Hematopoietic multipotent progenitor cell (in vitro differentiated cells): ENCODE measurements at places on chromosomes 12 and 14.

GRCh38 chr14:50762001-50762930 is 68.7 kb downstream of the NIN start:
- DNase-seq: no peak

DNA sequence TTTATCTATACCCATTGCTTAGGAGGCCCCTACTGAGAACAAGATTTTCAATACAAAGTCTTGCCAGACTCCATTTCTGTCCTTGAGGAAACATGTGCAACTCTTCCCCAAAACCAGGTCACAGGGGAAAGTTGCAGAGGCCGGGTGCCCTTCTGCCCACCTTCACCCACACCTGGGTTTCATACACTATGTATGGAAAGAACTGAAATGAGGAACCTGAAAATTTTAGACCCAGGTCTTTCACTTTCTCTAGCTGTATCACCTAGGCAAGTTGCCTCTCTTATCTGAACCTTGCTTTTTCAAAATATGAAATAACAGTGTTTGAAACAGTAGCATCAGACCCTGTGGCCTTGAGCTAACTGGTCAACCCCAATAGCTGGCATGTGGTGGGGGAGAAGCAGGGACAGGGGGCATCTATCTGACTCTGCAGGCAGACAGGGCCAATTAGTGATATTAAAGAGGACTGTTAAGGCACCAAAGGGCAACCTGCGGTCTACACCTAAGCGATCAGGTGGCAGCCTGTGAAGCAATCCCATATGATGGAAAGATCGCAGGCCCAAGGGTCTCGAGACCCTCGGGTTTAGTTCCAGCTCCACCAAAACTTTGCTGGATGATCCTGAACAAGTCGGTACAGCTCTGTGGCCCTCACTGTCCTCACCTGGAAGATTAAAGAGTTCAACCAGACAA is 346.5 kb downstream of the BCL11B start:
- DNase-seq: no peak

- no peak for DNase-seq
Observed at GRCh38 chr12:116171549-116171948, 105.9 kb downstream of the MED13L start.

DNA sequence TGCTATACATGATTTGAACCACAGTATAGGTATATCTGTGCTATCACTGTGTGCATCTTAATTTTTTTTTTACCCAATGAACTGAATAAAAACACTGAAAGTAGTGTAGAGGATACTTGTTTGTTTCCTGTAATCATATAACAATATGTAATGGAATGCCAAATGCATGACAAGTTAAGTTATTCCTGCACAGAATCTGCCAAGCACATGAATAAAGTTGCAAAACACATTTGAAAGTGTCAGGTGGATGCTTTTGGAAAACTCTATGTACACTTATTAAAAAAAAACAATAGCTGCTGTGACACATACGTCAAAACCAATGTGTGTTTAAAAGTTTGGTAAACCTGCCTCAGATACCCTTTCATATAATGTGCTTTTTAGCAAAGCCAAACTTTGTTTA is 1638.1 kb upstream of the SEL1L start:
- DNase-seq: no peak

DNA sequence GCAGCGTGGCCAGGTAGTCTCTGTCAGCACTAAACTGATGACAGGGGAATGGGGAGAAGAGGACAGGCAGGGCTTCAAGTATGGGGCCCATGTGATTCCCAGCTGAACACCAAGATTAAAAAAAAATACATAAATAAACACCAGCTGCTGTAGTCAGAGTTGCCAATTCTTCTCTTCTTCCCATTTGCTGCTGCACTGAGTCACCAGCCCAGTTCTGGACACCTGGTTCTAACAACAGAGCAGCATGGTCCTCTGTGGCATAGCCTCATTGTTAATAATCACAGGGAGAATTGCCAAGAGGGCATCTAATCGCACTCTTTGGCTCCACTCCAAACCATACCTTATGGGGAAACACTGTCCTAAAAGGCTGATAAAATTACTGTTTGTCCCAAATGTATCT is 15.1 kb downstream of the PPM1H start:
- no peak for DNase-seq

DNA sequence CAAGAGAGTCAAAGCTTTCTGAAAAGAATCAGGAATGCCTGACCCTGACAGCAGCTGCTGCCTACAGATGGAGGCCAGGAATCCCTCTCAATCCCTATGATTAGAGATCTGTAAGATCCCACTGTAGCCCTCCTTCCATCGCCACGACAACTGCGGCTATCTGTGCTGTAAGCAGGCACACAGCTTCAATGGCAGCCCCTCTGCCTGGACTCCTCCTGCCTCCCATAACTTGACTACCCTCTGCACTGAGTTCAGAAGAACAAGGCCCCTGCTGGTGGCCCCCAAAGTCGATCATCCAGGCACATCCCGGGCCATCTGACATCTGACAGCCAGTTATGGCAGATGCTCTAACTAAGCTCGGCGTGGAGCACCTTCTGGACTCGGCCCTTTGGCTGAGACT is 2.9 kb downstream of the CLMN start:
- DNase-seq: no peak
